HuH-7.5 (cell line): ENCODE measurements at places on chromosomes 16 and 17.

DNA sequence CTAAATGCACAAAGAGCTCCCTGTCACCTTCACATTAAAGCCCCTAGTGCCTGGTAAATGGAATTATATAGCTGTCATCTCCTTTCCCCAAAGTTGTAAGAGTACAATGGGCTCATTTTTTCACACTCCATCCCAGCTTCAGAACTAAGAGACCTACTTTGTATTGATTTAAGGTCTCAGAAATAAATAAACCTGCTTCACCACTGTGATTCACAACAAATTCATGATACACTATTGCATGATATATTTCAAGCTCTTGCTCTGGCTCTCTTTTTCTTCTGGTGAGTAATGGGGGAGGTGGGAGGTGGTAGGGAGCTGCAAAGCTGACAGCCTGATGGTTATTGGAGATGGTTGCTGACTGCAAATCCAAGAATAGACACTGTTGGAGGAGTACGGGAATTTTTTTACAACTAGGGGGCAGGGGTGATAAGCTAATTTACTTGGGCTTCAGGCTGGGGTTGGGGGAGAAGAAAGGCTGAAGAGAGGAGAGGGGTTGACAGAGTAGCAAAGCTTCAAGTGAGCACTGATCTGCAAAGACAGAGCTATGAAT lies 189.9 kb downstream of the AATF start:
- DNase-seq = no peak

DNA sequence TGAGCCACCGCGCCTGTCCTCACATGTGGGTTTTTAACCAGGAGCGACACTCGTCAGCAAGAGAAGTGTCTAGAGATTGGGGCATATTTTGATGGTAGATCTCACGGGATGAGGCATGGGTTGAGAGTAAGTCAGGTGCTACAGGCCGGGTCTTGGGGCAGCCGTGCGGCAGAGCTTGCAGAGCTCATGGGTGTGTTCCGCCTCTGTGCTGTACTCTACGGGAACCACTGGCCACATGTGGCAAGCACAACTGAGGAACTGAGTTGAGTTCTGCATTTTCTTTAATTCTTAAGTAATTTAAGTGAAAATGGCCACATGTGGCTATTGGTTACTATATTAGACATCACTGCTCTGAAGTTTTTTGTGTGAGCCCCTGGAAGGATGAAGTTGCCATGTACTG lies 9.6 kb downstream of the CLUAP1 start:
- no peak for DNase-seq

- no peak for DNase-seq
Measured at GRCh38 chr17:49218941-49219913, 8.7 kb downstream of the ABI3 start.

- no peak for DNase-seq
Measured at GRCh38 chr16:35174016-35174415, 1714.6 kb downstream of the TP53TG3F start.

DNA sequence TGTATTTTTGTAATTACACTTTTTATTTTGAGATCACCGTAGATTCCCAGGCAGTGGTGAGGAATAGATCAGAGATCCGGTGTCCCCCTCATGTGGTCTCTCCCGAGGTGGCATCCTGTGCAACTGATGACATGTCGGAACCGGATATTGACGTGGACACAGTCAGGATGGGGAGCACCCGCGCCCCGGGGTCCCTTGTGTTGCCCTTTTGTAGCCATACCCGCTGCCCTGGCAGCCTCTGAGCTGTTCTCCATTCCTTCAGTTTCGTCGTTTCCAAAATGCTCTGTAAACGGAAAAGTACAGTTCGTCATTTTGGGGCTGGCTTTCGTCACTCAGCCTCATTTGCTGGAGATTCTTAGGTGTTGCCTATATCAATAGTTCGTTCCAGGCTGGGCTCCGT lies 14.2 kb downstream of the JPH3 start:
- no peak for DNase-seq

DNA sequence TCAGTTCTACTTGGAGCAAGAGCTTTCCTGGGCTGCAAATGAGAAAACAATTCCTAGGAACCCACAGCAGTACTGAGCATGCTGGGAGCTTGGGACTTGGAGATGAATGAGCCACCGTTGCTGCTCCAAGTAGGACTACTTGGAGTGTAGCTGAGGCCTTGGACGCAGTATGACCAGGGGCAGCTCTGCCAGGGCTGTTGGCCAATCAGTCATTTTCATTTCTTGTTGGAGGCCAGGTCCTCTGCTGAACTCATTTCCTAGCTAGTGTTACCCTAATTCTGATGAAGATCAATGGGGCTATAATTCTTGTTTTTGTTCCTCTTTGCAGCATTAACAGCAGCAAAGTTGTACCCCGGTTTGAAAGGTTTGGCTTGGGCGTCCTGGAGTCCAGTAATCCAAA lies 8.0 kb upstream of the LGALS9 start:
- DNase-seq = no peak

- no peak for DNase-seq
Measured at GRCh38 chr16:89074803-89075688, 18.6 kb upstream of the ACSF3 start.

DNA sequence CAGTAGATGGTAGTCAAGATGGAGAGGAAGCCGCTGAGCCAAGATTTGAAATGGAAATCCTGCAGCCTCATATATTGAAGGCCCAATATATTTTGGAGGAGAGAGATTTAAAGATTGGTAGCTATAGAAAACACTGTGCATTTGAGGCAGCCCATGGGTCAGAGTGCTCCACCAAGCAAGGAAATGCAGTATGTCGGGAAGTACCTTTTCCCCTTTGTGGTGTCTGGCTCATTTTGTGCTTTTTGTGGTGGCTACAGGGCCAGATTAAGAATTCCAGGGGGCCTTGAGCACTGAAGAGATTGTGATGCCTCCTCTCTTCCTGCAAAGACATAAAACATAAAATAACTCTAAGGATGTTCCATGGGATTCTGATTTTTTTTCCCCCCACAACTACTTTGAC lies 39.6 kb downstream of the CDRT15 start:
- DNase-seq = no peak

DNA sequence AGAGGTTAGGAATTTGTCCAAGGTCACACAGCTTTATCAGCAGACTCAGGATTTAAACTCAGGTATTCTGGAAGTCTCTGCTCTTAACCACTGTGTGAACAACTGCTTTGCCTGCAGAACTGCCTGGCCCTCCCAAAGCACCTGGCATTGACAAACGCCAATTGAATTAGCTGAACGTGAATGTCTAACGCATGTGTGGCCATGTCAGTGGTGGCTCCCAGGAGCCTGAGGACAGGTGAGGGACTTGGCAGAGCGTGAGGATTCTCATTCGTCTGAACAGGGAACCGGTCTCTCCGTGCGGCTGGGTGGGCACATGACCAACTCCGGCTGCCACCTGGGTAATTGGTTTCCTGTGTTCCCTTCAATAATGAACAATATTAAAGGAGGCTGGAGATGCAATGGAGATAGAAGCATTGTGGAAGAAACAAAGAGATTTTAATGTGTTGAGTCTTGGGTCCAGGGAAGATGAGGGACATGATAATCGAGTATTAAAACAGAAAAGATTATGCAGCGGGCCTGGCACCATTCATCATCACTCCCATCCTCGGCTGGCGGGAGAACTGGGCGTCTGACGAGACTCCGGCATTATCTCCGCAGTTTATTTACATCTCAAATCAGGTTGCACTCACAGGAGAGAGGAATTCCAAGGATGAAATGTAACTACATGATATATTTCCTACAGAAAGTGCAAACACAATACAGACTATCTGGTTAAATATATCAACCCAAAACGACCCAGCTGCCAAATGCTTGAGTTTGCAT lies 113.5 kb downstream of the NPIPB5 start:
- no peak for DNase-seq

DNA sequence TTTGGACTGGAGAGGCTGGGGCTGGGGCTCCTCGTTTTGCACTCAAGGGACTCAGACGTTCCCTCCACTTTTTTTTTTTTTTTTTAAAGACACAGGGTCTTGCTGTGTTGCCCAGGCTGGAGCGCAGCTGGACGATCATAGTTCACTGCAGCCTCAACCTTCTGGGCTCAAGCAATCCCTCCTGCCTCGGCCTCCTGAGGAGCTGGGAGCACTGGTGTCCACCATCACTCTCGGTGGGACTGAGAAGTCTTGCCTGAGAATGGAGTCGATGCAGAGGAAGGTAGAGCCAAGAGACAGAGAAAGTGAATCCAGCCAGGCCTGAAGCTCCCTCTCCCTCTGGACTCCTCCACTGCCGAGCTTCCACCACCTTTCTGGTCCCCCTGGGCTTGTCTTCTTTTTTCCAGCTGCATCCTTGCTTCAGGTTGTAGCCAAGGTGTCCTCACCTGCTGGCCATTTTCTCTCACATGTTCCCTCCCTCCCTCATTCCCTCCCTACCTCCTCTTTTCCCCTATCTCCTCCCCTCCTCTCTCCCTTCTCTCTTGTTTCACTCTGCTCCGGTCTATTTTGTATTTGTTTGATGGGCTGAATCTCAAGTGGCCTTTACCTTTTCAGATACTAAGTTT lies 233.8 kb downstream of the SNX29 start:
- DNase-seq = no peak

- no peak for DNase-seq
Measured at GRCh38 chr16:50407351-50407750, 38.6 kb upstream of the BRD7 start.

DNA sequence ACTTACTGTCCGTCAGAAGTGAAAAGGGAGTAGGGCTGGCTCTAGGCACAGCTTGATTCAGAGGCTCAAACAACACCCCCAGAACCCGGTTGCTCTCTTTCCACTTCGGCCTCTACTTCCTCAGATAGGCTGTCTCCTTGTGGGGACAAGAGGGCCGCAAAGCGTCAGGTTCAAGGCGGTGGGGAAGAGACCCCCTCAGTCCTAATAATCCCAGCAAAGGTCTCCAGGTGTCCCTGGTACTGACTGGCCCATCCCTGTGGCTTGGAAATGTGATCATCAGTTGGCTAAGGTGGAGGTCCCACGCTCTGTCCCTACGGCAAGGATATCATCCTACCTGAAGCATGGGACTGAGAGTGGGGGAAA lies 26.0 kb downstream of the NGFR start:
- DNase-seq = no peak

GRCh38 chr17:37828651-37829124 lies 83.8 kb upstream of the HNF1B start:
- DNase-seq = no peak

DNA sequence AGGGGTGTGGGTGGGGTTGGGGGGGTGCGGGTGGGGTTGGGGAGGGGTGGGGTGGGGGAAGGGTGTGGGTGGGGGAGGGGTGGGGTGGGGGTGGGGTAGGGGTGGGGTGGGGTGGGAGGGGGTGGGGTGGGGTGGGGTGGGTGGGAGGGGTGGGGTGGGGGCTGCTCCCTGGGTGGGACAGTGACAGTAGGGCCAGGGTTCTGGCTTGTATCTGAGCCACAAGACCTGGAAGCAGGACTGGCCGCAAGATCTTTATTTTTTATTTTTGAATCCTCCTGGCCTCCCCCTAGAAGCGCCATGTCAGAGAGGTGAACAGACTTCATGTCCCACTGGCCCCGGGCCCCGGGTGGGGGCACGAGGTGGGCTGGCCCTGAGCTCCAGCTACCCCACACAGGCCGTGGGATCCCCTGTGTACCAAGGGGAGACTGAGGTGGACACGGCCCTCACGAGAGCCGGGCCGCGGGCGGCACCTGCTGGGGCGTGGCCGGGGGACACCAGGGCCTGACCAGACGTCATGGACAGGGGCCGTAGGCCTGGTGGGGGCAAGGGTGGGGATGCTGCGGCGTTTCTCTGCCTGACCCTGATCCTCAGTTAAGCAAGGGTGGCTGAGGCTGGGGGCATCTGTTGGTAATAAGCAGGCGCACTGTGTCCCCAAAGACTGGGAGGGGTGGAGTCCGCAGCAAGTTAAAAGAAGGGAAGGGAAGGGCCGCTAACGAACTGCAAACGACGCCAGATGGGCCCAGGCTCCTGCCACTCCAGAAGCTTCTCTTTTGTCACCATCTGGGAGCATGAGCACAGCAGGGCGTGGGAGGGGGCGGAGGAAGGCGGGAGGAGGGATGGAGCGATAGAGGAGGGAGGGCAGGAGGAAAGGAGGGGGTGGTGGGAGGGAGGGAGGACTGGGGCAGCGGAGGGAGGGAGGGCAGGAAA lies 22.3 kb upstream of the PABPN1L start:
- no peak for DNase-seq

- no peak for DNase-seq
Measured at GRCh38 chr17:6323626-6324356, 111.1 kb downstream of the AIPL1 start.

GRCh38 chr16:70302745-70303144 lies 3.8 kb downstream of the DDX19B start:
- no peak for DNase-seq

- DNase-seq = no peak
Measured at GRCh38 chr17:79835953-79836509, 3.2 kb downstream of the CBX4 start.

GRCh38 chr16:3645504-3646347 lies 8.8 kb upstream of the DNASE1 start:
- DNase-seq = no peak

GRCh38 chr17:30334421-30334820 lies 564 bp upstream of the TMIGD1 start:
- DNase-seq = no peak

GRCh38 chr16:303760-304505 lies 21.0 kb downstream of the PDIA2 start:
- no peak for DNase-seq

DNA sequence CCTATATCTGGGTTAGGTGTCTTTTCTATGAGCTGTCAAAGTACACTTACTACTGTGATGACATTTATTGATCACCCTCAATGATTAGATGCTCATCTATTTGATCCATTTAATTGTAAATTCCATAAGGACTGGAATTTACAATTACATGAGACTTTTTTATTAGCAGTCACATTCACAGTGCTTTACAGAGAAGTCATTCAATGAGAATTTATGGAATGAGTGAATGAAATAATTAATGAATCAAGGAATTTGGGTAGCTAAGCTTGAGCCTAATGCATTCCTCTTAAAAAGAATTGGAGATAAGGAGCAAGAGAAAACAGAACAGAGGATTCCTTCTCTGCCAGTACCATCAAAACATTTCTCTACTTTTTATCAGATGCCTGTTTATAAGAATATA lies 1437.5 kb upstream of the CDH8 start:
- DNase-seq = no peak

DNA sequence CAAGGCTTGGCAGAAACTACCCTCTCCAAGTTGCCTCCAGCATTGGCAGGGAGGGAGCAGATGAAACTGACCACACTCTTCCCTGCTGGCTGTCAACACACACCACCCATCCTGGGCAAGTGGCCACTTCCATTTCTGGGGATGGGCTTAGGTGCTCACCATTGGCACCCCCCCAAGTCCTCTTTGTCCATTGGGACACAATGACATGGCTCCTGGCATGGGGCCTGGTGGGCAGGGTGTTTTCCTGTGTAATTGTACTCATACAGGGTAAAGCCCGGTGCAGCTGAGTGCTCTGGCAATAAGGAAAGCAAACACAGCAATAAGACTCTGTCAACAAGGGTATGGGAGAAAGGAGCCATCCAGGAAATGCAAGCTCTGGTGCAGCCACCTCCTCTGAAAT lies 22.6 kb downstream of the SCNN1B start:
- DNase-seq = no peak

- DNase-seq = peak; percentile 43
Measured at GRCh38 chr17:58112970-58113631, 29.9 kb downstream of the DYNLL2 start.
